Heart left ventricle (tissue), 16 donors: ENCODE measurements at places on chromosomes 11 and 22.

DNA sequence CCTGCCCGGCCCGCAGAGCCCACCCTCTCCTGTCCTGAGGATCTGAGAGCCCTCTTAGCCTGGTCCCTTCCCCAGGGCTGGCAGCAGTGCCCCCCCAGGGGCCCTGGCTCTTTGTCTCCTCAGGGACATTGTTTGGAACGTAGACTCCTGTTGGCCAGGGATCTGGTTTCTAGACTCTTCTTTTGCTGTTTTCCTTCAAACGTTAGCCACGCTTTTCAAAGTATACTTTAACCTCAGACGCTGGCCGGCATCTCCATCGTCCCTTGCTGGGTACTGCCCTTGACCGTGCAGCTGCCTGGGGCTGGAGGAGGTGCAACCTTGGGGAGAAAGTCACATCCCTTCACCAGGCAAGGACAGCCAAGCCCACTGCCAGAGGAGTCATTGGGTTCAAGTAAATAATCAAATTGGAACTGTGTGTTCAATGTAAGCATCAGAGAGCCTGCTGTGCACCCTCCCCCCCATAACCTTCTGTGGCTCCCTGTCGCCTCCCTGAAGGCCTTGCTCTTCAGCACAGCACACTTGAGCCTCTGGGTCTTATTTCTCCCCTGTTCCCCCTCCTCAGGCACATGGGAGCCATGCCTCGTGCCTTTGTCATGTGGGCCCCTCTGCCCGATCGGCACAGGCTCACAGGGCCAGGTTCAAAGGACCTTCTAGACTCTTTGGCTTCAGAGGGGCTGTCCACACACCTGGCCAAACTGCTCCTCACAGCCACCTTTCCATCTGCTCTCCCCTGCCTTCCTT, 21.8 kb upstream of the WNT7B start:
- no peaks in the 10 kb centered on the region for H3K36me3 ChIP-seq
- no peaks in the 10 kb centered on the region for H3K27me3 ChIP-seq
- no peak overlapping the region for H3K4me3 ChIP-seq
- peaks cover 84% of the 10 kb centered on the region for H3K4me1 ChIP-seq
- DNase-seq: no peak

DNA sequence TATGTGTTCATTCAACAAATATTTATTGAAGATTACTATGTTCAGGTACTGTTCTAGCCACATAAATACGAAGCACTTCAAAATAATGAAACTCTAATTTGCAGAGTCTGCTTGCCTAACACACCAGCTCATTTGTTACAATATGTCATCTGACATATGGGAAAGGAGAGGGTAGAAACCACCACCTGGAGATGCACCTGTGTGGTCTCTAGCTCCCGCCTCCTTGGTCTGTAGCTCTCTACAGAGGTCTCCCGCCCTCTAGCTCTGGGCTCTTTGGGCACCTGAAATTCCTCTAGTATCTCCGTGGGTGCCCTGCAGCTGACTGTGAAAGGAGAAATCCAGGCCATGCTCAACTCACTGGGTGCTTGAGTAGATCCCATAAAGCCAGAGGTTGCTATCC, 51.4 kb upstream of the DBX1 start:
- no peaks in the 10 kb centered on the region for H3K4me1 ChIP-seq
- H3K4me3 ChIP-seq: no peak overlapping the region
- no peak overlapping the region for H3K27ac ChIP-seq
- no peaks in the 10 kb centered on the region for H3K36me3 ChIP-seq
- H3K27me3 ChIP-seq: peaks cover 26% of the 10 kb centered on the region
- DNase-seq: no peak

- no peak overlapping the region for H3K27ac ChIP-seq
- no peaks in the 10 kb centered on the region for H3K36me3 ChIP-seq
- no peaks in the 10 kb centered on the region for H3K4me1 ChIP-seq
- DNase-seq: no peak
- H3K27me3 ChIP-seq: no peaks in the 10 kb centered on the region
Observed at GRCh38 chr11:79160791-79161403, 279.9 kb downstream of the TENM4 start.

- no peak overlapping the region for H3K4me3 ChIP-seq
- H3K36me3 ChIP-seq: no peaks in the 10 kb centered on the region
Observed at GRCh38 chr22:19762568-19763457, 2.2 kb downstream of the TBX1 start.

- DNase-seq: no peak
- H3K4me3 ChIP-seq: no peak overlapping the region
- H3K27me3 ChIP-seq: peaks cover 44% of the 10 kb centered on the region
- peaks cover 6% of the 10 kb centered on the region for H3K4me1 ChIP-seq
Observed at GRCh38 chr11:69891421-69892236, 72.4 kb upstream of the FGF3 start.

DNA sequence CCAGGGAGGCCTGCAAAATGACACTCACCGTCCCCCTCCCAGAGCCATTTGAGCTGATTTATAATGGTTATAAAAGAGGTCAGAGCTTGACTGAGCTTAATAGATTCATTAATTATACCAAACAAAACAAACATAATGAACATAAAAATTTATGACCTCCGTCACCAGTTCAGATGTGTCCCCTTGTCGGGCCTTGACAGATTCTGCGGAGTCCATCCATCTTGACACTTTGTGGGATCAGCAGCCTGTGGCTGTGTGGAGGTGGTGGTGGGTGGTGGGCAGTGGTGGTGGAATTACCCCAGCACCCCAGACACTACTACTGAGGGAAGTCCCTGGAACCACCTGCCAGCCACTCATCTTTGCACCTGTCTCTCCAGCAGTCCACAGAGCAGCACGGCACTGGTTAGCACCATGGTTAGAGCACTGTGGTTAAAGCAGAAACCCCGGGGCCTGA, 83.5 kb downstream of the DSCAML1 start:
- no peak overlapping the region for H3K4me3 ChIP-seq
- H3K27me3 ChIP-seq: no peaks in the 10 kb centered on the region
- no peak for DNase-seq

GRCh38 chr22:29323641-29324040, 8.1 kb upstream of the RASL10A start:
- no peaks in the 10 kb centered on the region for H3K27me3 ChIP-seq
- H3K27ac ChIP-seq: no peak overlapping the region
- H3K4me1 ChIP-seq: no peaks in the 10 kb centered on the region
- H3K4me3 ChIP-seq: no peak overlapping the region
- H3K36me3 ChIP-seq: peaks cover 15% of the 10 kb centered on the region

DNA sequence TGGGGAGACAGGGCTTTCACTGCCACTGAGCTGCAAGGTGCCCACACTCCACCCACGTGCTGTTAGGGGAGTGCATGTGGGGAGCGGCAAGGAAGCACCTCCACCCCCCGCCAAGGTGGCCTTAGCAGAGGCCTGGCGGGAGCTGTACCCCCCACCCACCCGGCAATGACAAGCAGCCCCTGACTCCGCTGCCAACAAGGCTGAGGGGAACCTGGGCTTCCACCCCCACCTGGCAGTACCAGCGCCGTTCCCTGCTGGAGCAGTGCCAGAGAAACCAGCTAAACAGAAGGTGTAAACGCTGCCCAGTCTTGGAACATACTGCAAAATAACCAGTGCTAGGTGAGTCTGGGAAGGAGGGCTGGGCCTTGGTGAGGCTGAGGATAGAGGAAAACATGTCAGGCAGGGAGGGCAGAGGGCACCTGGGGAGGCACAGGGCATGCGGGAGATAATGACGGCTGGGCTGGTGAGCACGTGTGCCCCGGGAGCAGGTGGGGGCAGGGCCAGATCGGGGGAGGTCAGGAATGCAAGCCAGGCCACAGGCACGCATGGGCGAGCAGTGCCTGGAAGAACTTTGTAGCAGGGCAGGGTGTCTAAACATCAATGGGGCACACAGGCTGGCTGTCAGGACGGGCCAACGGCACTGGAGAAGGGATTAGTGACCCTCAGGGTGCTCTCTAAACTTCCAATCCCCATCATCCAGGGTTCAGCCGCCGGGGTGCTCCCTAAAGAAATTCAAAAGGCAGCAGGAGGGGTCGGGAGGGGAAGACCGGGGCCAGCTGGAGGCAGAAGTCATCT, 6.6 kb downstream of the CERK start:
- H3K4me1 ChIP-seq: peaks cover 97% of the 10 kb centered on the region
- peaks cover 32% of the 10 kb centered on the region for H3K36me3 ChIP-seq
- H3K27me3 ChIP-seq: no peaks in the 10 kb centered on the region
- no peak overlapping the region for H3K4me3 ChIP-seq

GRCh38 chr22:40238425-40239344, 61.0 kb downstream of the TNRC6B start:
- no peak for DNase-seq
- peaks cover 6% of the 10 kb centered on the region for H3K4me1 ChIP-seq
- no peak overlapping the region for H3K27ac ChIP-seq
- peaks cover 2% of the 10 kb centered on the region for H3K36me3 ChIP-seq
- H3K4me3 ChIP-seq: no peak overlapping the region

- H3K27ac ChIP-seq: no peak overlapping the region
- H3K27me3 ChIP-seq: peaks cover 70% of the 10 kb centered on the region
- DNase-seq: no peak
- no peak overlapping the region for H3K4me3 ChIP-seq
Observed at GRCh38 chr22:39832627-39833074, 60.9 kb downstream of the ENTHD1 start.

- no peaks in the 10 kb centered on the region for H3K27me3 ChIP-seq
- peak; percentile 22 for DNase-seq
- peaks cover 45% of the 10 kb centered on the region for H3K4me1 ChIP-seq
- no peaks in the 10 kb centered on the region for H3K36me3 ChIP-seq
Observed at GRCh38 chr22:25765016-25765367, 23.0 kb downstream of the MYO18B start.

DNA sequence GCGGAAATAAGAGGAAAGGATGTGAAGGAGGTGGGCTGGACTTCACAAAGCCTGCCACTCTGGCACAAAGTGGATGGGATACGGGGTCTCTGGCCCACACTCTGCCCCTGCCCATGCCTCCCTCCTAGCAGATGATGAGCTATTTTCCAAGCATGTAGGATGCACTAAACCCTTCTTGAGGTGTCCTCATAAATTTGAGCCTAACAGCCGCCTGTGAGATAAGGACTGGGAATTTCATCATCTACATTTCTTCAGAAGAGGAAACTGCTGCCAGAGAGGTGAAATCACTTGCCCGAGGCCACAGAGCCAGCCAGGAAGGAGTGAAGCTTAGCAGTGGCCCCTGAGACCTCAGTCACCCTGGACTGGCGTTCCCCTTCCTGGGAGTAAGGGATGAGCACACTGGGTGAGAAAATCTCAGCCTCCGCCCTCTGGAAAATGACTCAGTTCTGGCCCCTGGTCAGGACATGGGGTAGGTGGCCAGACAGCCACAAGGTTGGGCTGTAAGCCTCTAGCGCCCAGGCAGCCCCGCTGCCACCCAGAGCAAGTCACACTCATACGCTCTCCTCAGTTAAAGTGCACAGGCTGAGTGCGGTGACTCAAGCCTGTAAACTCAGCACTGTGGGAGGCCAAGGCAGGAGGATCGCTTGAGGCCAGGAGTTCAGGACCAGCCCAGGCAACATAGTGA, 27.9 kb downstream of the MB start:
- H3K36me3 ChIP-seq: no peaks in the 10 kb centered on the region
- no peak for DNase-seq
- no peaks in the 10 kb centered on the region for H3K27me3 ChIP-seq
- H3K4me3 ChIP-seq: no peak overlapping the region
- peak overlapping the region; percentile 83 for H3K27ac ChIP-seq

DNA sequence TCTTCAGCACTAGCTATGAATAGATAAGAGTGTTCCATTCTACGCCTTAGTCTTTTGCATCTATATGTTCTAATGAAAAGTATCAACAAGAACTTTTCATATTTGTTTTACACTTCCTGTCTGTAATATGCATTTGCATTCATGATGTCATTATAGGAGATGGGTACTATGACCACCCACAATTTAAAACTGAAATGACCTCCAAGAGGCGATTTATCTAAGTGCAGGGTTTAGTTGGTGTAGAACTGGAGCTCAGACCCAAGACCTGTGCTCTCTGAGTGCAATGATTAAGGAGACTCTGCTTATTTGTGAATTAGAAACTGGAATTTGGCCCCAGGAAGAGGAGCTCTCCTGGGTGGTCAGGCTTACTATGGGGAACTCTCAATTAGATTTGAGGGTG, 289.1 kb downstream of the ETS1 start:
- no peak overlapping the region for H3K4me3 ChIP-seq
- peaks cover 38% of the 10 kb centered on the region for H3K4me1 ChIP-seq
- no peaks in the 10 kb centered on the region for H3K27me3 ChIP-seq

GRCh38 chr22:27882507-27883290, 36.4 kb downstream of the PITPNB start:
- no peak overlapping the region for H3K27ac ChIP-seq
- no peak overlapping the region for H3K4me3 ChIP-seq
- no peaks in the 10 kb centered on the region for H3K27me3 ChIP-seq
- DNase-seq: no peak

DNA sequence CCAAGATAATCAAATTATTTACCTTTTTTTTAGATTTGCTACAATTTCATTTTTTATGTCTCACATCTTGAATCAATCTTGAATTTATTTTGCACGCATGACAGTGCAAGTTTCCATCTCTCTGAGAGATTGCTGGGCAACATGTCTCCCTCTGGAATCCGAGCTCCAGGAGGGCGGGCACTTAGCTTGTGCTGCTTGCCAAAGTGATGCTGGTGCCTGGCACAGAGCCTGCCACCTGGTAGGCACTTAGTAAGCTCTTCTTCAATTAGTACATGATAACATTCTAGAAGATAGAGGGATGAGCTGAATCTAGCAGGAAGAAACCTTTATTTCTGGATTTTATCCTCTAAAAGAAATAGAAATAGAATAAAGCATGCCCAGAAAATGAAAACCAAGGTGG, 27.5 kb upstream of the OR9I1 start:
- no peaks in the 10 kb centered on the region for H3K4me1 ChIP-seq
- H3K27ac ChIP-seq: no peak overlapping the region
- no peaks in the 10 kb centered on the region for H3K36me3 ChIP-seq
- no peaks in the 10 kb centered on the region for H3K27me3 ChIP-seq

- no peak overlapping the region for H3K4me3 ChIP-seq
- no peaks in the 10 kb centered on the region for H3K36me3 ChIP-seq
- DNase-seq: no peak
- H3K27ac ChIP-seq: no peak overlapping the region
- peaks cover 15% of the 10 kb centered on the region for H3K27me3 ChIP-seq
- no peaks in the 10 kb centered on the region for H3K4me1 ChIP-seq
Observed at GRCh38 chr22:48100685-48101417, 1338.4 kb downstream of the TBC1D22A start.

DNA sequence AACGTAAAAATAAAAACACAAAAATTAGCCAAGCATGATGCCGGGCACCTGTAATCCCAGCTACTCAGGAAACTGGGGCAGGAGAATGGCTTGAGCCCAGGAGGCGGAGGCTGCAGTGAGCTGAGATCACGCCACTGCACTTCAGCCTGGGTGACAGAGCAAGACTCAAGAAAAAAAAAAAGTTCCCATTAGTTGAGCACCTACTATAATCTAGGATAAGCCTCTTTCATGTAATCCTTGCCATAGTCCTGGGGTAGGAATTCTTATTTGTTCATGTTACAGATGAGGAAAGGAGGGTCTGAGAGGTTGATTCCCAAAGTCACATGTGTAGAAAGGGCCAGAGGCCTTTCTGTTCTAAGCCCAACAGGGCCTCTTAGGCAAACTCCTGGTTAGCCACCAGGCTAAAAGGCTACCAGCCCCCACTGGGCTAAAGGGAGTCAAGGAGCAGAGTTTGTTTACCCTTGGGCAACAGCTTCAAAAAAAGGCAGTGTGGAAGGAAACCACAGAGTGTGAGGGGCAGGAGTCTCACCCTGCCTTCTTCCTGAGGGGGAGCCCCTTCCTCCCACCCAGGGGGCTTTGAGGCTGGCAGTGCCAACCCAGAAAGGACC, 21.6 kb upstream of the CSNK1E start:
- no peak overlapping the region for H3K4me3 ChIP-seq
- DNase-seq: peak; percentile 4

GRCh38 chr11:63552921-63553320, 10.3 kb downstream of the PLAAT2 start:
- no peaks in the 10 kb centered on the region for H3K4me1 ChIP-seq
- H3K4me3 ChIP-seq: no peak overlapping the region
- no peaks in the 10 kb centered on the region for H3K27me3 ChIP-seq
- DNase-seq: no peak
- H3K36me3 ChIP-seq: peaks cover under 1% of the 10 kb centered on the region
- no peak overlapping the region for H3K27ac ChIP-seq
